ENCODE measurements at places on chromosomes 6 and 20. TPM values are rescaled to one million over a fixed set of nuclear protein-coding genes. Genes with fewer than 3 reads are reported as not detected.

The ZC2HC1B gene
- not detected for total RNA-seq

The PHACTR3 gene
- total RNA-seq, result not detected

The HECA gene
- total RNA-seq, result 13.4 TPM

The NCOA3 gene
- 37.9 TPM for total RNA-seq

The C20orf202 gene
- total RNA-seq, result 0.07 TPM

The NMBR gene
- total RNA-seq, result 0.07 TPM

The ASIP gene
- not detected for total RNA-seq

Data from smooth muscle cell of the pulmonary artery (primary cell).